Fibroblast of lung (primary cell): ENCODE measurements at places on chromosomes 2 and 18.

DNA sequence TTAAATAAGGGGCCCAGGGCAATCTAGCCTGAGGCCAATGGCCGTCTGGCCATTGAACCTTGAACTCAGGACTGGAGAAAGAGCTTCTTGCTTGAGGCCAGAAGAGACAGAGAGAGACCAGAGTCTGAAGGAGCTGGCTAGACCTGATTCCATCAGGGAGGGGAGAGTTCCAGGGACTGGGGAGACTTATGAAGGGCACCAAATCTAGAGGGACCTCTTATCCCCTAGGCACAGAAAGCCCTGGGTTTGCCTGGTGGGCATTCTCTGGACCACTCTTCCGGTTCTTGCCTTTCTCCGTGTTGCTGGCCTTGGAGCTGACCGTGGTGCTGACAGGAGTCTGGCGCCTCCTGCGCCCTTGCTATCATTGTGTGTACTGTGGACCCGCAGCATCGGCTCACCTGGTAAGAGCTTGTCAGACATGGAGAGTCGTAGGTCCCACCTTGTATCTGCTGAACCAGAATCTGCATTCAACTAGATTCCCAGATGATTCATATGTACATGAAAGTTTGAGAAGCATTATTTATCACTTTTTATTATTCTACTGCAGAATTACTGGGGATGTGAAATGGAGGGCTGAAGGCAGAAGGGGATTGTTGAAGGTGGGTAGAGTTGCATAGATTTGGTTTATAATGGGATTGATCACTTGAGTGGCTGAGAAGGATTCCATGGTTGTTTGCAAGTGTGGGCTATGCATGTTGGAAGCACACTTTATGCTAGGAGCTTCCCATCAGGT lies 4.3 kb upstream of the TRPM8 start:
- DNase-seq = peak; percentile 43

GRCh38 chr18:67145586-67146292 lies 370.8 kb downstream of the DSEL start:
- no peak for DNase-seq

DNA sequence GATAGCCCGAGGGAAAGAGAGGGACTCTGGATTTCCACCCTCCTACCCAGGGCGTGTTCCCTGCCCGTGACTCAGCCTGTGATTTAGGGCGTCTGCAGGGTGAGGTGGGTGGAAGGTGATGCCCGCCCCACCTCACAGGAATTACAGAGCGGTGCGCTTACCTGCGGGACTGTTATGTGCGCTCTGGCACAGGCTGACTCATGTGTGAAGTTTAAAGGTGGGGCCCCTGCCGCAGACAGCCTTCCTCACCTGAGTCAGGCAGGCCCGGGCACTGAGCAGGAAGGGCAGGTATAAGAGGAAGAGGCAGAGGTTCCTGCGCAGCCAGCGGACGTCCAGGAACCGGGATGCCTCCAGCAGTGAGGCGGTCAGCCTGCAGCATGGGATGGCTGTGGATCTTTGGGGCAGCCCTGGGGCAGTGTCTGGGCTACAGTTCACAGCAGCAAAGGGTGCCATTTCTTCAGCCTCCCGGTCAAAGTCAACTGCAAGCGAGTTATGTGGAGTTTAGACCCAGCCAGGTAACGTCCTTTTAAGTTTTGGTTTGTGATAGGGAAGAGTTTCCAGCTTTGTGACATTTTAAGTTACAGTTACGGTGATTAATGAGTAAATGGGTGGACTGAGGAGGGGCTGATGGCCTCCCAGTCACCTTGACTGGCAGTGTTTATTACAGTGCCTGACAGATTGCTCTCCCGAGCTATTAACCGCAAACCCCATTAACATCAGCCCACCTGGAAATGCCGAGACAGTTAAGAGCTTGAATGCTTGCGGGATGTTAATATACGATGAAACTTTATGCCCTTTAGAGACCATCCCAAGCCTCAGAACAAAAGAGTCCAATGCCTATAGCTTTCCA lies 141.6 kb upstream of the TTC39C start:
- no peak for DNase-seq

- DNase-seq = peak; percentile 56
These were observed 60.7 kb upstream of the KIF5C start for GRCh38 chr2:148814143-148814859.

DNA sequence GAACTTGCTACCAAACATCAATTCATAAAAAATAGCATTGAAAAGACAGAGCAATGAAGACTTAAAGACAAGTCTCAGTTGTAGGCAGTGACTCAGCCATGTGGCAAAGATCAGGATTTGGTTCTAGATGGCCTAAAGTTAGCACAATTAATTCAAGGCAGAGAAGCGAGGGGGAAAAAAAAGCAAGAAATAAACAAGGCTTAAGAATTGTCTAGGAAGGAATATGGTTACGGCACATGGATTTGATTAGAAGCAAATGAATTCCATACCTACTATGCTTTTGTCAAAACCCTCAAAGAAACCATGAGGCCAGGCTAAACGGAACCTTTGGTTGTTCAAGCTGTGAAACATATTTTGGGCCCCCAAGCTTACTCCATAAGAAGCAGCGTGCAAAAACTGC lies 362.2 kb upstream of the KCNH7 start:
- DNase-seq = no peak

- no peak for DNase-seq
These were observed 55.1 kb upstream of the RAPGEF4 start for GRCh38 chr2:172680436-172681068.

DNA sequence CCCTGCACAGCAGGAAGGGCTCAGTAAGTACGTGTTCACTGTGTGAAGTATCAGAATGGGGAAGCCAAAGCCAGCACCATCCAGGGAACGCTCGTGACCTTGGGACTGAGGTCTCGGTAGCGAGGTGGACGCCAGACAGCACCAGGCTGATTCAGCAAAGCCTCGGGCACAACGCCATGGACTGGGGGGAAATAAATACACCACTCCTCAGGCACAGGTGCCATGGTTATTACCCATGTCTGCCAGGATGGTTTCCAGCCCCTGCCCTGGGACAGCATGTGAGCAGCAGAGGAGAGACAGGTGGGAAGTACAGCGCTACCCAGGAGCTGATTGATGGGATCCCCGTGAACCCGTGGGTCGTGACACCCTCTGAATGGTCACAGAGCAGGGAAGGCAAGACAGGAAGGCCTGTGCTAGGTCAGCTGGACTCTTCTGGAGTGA lies 53.0 kb downstream of the REEP1 start:
- DNase-seq = no peak

DNA sequence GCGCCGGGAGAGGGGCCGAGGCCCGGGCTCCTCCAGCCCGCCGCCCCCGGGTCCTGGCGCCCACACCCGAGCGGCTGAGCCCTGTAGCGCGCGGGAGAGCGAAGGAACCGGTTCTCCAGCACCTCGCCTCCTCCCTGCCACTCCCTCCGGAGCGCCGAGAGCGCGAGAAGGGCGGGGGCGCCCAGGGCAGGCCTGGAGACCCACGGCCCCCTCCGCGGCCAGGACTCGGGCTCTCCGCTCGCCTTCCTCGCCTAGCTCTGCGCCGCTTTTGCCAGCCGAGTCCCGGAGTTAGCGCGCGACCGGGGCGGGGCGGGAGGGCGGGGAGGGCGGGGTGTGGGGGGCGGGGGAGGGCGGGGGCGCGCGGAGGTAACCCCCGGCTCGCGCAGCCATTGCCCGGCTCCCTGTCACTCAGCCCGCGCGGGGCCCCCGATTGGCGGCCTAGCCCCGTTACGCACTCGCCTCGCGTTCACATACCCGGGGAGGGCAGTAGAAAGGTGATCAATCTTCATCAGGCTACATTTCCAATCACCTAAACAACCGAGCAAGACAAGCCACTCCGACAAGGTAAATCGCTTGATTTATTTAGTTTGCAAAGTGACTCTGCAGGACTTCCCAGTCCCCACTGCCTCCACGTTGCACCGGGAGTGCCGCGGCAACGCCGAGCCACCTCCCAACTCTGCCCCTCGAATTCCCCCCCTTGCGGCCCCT lies at the start of gene OTX1:
Gene OTX1 (plus strand): TSS at position 497 of the 708 bp plus-strand sequence. CDS start 2,161 bp downstream, outside the sequence.
- DNase-seq = no peak

GRCh38 chr2:74957886-74958273 lies 563 bp upstream of the POLE4 start:
- DNase-seq = no peak

- no peak for DNase-seq
These were observed 18.1 kb downstream of the GTF2A1L start for GRCh38 chr2:48635786-48636185.

GRCh38 chr18:44682871-44683221 lies 2.2 kb downstream of the SETBP1 start:
- peak; percentile 32 for DNase-seq

- DNase-seq = no peak
These were observed 115.6 kb downstream of the SEPTIN10 start for GRCh38 chr2:109497911-109498870.

- DNase-seq = no peak
These were observed 23.7 kb downstream of the COL6A3 start for GRCh38 chr2:237390235-237390634.

- peak; percentile 96 for DNase-seq
These were observed 72.5 kb downstream of the DGKD start for GRCh38 chr2:233426619-233427342.

DNA sequence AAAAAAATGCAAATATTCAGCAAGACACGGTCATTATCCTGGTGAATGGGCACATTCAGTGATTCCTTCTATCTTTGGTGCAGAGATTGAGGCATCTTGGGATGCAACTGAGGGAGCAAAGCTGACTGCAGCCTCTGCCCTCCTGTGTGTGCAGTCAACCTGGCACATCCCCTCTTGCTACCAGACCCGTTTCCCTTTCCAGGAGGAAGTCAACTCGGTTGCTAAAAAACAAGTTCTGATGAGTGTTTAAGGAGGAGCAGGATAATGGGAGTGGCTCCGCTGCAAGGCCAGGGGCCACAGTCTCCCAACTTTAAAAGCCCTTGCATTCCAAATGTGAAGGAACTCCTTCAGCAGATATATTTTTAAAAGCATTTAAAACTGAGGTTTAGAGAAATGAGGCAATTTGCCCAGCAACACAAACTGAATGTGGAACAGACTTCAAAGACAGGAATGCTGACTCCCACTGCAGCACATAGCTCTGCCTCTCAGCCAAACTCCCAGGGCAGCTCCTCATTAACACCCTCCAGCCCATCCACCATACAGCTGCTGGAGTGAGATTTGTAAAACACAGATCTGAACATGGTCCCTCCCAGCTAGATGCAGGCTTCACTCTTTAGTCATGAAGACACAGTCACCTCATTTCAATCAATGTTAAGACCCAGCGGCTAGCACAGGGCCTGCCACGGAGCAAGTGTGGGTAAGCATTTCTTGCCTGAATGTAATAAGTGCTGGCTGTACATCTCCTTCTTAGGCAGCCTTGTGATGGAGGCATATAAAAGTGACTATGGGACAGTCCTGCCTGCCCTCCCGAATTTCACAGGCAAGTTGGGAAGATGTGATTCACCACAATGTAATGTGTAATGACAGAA lies 54.3 kb downstream of the VSNL1 start:
- peak; percentile 48 for DNase-seq

GRCh38 chr2:8367833-8368232 lies 314.0 kb upstream of the ID2 start:
- DNase-seq = no peak

GRCh38 chr18:4454537-4455112 lies 482 bp downstream of the DLGAP1 start:
- no peak for DNase-seq

GRCh38 chr18:11121443-11121849 lies 27.9 kb downstream of the PIEZO2 start:
- DNase-seq = peak; percentile 35

DNA sequence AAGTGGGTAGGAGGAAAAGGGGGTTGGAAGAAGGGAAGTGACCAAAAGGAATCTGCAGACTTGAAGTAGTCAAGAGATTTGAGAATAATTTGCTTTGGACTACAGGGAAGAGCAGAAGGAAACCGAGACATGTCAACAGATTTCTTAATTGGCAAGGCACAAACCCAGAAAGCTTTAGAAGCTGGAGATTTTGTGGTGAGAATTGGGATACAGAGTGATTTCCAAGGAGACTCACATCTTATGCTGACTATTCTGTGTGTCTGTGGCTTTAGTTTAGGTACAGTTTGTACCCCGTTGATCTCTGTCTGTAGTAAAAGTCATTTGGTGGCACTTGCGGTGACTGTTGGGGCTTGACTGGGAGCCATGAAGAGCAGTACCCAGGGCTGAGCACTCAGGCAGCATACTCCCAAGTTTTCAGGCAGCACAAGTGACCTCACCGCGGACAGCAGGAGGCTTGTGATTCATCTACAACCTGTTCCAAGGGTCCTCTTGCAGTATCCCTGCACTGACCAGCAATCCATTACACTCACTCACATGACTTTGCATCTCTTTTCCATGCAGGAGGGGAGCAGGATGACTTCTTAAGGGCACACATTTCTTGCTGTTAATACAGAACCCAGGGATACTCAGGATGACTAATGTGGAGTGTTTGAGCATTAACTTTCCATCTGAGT lies 97.1 kb upstream of the TNP1 start:
- peak; percentile 70 for DNase-seq

DNA sequence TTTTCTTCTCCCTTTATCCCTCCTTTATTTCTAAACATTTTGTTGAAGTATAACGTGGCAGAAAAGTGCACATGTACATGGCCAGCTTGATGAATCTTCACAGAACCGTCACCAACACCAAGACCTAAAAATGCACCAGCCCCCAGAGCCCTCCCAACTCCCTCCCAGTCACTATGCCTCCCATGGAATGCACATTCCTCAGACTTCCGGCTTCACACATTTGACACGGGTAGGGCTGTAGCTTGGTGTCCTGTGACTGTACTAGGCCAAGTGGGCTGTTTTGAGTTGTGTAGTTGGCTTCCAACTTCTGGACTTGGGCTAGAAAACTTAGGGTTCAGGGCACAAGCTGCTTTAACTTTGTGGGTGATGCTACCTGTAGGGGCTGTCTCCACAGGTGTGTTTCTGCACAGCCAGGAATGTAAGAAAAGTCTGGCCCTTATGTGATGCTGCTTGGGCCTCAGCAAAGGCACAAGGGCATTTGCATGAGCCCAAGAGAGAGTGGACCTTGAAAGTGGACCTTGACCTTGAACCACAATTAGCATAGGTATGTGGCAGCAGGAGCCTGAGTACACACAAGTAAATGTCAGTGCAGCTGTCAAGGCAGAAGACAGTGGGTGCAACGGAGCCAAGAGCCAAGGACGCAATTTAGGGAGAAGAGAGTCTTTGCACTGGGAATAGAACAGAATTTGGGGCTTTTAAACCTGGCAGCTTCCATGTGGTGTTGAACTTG lies 78.4 kb downstream of the SEPTIN10 start:
- DNase-seq = no peak

DNA sequence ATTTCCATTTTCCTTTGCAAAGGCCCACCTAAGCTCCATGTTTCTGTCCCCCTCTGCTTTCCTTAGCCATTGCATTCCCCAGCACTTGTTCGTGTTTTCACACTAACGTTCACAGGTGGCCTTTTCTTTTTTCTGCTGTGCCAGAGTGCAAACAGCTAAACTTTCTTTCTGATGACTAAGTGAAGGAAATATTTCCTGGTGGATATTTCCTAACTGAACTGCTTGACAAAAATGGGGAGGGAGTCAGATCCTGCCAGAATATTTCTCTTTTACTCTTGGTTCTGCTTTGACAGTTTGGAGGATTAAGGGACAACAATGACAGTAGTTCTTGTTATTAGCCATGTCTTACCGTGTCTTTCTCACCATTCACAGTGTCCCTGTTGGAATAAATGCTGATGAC lies 344.0 kb downstream of the ARHGAP15 start:
- DNase-seq = peak; percentile 77

GRCh38 chr2:121071034-121071504 lies 213.9 kb downstream of the TFCP2L1 start:
- peak; percentile 13 for DNase-seq
